ENCODE measurements at places on chromosomes 16 and 17.
A peak's percentile ranks its signal among the peaks of the same experiment; 100 is the strongest.

DNA sequence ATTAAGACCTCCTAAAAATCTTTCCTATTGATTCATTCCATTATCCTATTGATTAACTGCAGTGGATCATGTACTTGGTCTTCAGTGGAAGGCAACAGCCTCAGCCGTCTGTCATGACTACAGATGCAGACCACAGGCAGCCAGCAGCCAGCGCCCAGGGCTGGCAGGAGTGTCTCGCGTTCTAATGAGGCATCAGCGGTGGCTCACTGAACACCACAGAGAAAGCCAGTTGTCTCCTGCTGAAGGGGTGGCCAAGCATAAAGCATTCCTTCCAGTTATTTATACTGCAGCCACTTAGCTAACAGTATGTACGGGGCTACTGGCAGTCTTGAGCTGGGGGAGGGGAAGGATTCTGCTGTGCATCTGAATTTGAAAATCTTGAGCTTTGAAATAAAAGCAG, 214.3 kb downstream of the IRX3 start:
- DNase-seq: no peak

- DNase-seq: no peak
Measured at GRCh38 chr17:632560-632959, 82.1 kb downstream of the VPS53 start.

- DNase-seq: no peak
Measured at GRCh38 chr16:19382887-19383816, 34.5 kb upstream of the TMC5 start.

- DNase-seq: no peak
Measured at GRCh38 chr16:7953360-7953759, 620.7 kb downstream of the RBFOX1 start.

DNA sequence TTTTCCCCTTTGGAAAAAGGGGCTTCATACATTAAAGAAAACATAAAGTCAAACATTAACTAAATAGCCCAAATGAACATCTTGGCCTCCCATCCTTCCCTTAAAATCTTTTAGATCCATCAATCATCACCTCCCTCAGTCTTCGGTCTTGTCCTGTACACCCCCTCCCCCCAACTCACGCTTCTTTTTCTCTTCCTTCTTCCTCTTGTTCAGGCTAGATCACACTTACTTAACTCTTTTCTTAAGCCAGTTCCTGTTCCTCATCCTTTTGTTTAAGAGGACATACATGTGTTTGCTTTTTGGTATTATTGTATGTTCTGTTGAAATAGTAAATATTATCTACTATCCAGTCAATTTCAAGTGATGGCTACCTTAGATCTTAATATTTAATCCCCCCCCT, 5.5 kb downstream of the MFSD6L start:
- no peak for DNase-seq

DNA sequence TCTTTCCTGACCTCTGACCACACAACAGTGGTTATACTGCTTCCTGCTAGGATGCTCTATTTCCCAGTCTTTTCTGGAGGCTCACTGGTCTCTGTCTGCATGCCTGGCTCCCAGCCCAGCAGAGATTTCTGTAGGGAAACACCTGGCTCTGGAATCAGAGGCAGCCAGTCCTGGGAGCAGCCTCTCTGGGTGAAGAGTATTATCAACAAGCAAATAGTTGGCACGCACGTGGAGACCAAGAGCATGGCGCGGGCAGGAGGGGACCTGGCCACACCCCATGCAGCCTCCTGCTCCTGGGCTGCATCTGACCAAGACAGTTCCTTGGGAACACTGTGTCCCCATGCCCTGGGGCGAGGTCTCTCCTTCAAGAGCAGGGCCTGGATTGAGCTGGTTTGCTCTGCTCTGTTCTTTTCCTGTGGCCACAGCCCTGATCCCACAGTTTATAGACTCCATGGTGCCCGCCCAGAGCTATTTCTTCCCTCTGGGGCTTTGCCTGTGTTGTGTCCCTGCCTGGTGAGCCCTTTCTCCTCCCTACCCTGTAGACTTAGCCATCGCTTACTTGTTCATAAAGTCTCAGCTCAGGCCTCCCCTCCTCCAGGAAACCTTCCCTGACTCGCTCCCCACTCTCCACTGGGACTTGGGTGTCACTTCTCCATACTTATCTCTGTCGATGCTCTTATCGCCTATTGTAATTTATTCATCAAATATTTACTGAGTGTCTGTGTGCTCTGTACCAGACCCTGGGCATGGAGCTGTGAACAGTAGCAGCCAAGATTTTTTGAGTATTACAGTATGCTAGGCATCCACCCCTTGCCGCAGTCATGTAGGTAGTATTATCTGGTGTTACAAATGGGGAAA, 60.6 kb downstream of the SCNN1B start:
- peak; percentile 42 for DNase-seq

- no peak for DNase-seq
Measured at GRCh38 chr17:74514632-74515334, 16.5 kb downstream of the CD300LB start.

DNA sequence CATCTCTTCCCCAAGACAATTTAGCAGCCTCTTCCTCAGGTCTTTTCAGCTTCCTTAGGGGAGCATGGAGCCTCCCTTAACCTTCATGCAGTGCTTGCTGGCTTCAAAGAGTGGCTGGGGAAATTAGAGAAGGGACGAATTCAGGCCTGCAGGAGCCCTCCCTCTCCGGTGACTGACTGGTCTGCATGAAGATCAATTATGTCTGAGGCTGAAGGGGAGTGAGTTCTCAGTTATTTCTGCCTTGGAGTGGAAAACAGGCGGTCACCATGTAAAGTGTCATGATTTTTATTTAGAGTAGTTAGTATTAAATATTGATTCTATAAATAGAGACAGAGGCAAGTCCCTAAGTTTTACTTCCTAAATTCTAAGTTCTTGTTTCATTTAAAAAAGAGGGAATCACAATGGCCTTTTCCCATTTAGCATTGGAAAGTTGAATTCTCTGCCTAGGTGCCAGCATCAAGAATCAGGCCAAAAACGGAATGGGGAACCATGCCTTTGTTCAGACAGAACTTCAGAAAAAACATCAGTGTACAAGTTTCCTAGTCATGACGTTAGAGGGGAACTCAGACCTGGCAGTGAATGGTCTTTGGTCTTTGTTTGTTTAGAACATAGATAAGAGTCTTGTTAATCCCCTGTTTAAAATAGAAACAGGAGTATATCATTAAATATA, 4.4 kb downstream of the GABARAPL2 start:
- DNase-seq: no peak

DNA sequence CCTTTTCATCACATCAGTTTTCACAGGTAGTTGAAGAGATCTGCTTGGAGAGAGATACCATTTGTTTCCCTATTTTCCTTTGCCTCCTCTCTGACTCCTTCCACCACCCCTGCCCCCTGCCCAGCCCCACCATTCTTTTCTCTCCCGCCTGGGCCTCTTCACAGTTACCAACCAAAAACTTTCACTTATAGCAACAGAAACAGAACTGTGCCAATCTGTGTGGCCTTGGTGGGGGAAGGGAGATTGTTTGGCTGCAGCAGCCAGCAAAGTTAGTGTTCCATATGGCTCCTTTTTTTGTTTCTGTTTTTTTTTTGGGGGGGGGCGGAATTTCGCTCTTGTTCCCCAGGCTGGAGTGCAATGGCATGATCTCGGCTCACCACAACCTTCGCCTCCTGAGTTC, 17.2 kb upstream of the ARL4D start:
- DNase-seq: no peak

GRCh38 chr17:6667516-6667915, 16.0 kb downstream of the C17orf100 start:
- DNase-seq: no peak

GRCh38 chr16:84925092-84925772, 86.1 kb downstream of the ZDHHC7 start:
- DNase-seq: peak; percentile 64

- DNase-seq: no peak
Measured at GRCh38 chr16:78659216-78659615, 559.8 kb downstream of the WWOX start.

DNA sequence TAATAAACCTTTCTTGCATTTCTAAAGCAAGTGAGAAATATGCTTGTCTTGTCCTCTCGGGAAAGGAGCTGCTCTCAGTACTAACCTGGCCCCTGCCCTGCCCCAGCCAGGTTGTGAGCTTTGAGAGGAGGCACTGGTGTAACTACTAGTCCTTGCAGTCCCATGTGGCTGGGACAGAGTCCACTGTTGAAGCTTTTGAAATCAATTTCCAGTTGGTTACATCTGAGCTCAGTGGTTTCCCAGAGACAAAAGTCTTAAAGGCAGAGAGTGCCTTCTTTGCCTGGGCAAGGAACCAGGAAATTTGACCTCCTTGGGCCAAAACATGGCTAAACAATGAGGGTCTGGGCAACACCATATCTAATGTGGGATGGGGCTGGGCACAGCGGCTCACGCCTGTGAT, 48.7 kb downstream of the GSG1L start:
- DNase-seq: no peak

DNA sequence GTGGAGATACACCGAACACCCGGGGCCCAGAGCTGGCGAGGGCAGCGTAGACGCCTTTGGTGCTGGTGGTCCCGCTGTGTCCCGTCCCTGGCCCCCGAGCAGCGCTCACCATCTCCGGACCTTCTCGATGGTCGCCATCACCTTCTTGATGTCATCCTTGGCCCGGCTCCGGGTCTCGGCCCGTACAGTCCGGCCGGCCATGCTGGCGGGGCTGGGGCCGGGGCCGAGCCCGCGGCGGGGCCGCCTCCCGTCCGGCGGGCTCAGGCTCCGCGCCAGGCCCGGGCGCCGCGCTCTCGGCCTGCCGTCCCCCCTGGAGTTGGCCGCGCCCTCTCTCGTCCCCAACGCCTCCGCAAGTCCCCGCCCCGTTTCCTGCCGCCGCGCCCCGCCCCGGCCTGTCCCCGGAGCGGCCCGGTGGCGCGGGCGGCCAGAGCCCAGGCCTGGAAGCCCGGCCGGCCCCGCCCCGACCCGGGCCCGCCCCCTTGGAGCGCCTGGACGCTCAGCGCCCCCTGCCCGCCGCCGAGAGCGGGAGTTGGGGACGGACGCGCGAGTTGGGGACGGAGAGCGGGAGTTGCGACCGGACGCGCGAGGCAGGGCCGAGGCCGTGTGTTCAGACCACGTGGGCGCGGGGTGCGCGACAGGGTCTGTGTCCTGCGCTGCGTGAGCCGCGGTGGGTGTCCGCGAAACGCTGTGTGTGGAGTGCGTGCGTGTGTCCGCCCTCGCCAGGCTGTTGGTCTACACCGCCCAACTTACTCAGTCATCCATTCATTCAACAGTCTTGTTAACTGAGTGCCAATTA, at the start of gene BCL7C:
BCL7C (minus strand) TSS at position 334 of the 796 bp plus-strand sequence; CDS start at position 201, 133 bp downstream.
- DNase-seq: peak; percentile 97
